ENCODE measurements at places on chromosomes 16 and 17.

- DNase-seq: no peak
Observed at GRCh38 chr17:48910370-48910769, 2.2 kb downstream of the UBE2Z start.

DNA sequence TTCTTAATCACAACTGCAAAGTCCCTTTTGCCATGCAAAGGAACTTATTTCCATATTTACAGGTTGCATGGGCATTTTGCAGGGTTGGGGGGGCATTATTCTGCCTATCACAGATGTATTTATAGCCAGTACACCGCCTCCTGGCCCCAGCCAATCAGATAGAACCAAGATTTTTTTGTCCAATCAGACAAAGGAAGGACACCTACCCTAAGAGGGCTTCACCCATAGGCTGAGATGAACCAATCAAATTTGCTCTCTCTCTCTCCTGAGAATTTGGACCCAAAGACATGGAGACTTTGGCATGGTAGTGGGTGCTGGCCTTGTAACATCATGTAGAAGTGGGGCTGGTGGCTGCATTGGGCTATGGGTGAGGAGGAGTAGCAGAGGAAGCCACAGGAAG is 3.9 kb upstream of the KCNG4 start:
- DNase-seq: no peak

DNA sequence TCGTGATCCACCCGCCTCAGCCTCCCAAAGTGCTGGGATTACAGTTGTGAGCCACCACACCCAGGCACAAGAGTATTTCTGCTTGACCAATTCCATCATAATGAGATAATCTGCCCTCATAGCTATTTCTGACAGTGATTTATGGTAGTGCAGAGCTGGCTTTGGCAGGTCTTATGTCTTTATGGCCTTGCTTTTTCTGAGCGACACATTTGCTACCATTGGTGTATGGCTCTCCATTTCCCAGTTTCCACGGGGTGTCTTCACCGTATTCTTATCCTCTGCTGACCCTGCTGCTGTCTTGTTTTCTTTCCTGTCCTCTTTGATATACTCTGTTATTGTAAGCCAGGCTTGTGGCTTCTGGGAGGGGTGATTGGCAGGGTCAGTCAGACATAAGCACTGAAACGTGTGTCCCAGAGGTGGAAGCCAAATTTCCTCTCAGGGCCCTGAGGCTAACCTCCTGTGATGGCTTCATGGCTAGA is 161.1 kb upstream of the TBX2 start:
- DNase-seq: no peak

DNA sequence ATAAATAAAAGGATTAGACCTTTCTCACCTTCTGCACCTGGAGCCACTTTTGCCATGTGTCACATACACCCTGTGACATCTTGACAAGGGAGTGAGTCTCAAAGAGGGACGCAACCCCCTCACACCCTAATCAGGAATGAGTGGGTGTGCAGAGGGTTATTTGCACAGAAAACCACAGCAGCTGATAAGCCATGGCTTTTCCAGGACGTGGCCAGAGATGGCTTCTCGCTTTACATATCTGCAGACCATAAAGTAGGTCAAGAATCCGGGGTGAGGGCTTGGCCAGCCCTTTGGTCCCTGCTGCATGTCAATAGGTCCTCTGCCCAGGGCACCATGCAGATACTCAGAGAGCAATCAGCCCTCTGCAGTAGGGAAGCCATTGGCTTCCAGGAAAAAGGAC is 2.4 kb upstream of the CD300LF start:
- DNase-seq: no peak

DNA sequence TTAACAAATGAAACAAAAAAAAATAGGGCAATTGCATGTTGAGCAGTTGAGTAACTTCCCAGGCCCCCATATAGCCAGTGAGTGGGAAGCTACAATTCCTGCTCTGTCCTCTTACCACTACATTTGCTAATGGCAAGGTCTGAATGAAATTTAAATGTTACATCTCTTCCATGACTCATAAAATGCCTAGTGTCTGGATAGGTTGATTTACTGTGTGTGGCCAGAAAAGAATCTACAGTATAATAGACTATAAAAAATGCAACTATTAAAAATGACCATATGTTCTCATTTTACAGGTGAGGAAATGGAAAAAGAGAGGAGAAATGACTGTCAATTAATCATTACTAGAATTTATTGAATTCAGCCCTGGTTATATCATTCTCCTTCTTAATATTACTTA is 1199.3 kb downstream of the CDH11 start:
- no peak for DNase-seq

DNA sequence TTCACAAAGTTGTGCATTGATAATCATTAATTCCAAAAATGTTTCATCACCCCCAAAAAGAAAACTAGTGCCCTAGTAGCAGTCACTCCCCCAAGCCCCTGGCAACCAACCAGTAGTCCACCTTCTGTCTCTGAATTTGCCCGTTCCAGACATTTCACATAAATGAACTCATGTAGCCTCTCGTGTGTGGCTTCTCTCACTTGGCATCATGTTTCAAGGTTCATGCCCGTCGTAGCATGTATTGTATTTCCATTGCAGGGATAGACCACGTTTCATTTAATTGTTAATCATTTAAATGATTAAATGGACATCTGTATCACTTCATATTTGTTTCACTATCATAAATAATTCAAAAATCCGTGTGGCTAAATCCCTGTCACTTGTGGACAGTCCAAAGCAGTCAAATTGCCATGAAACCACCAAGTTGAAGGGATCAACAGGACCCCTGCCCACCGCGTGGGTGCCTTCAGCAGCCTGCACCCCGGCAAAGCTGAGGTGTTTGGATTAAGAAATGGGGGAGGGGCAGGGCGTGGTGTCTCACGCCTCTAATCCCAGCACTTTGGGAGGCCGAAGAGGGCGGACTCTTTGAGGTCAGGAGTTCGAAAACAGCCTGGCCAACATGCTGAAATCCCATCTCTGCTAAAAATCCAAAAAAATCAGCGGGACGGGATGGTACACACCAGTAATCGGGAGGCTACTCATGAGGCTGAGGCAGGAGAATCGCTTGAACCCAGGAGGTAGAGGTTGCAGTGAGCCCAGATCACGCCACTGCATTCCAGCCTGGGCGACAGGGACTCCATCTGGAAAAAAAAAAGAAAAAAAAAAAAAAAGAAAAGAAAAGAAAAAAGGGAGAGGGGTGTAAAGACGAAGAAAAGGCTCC is 8.7 kb upstream of the FLYWCH2 start:
- no peak for DNase-seq

- DNase-seq: no peak
Observed at GRCh38 chr17:1203111-1203966, 23.6 kb upstream of the ABR start.

GRCh38 chr16:17963185-17963836 is 373.2 kb downstream of the NPIPA8 start:
- no peak for DNase-seq

DNA sequence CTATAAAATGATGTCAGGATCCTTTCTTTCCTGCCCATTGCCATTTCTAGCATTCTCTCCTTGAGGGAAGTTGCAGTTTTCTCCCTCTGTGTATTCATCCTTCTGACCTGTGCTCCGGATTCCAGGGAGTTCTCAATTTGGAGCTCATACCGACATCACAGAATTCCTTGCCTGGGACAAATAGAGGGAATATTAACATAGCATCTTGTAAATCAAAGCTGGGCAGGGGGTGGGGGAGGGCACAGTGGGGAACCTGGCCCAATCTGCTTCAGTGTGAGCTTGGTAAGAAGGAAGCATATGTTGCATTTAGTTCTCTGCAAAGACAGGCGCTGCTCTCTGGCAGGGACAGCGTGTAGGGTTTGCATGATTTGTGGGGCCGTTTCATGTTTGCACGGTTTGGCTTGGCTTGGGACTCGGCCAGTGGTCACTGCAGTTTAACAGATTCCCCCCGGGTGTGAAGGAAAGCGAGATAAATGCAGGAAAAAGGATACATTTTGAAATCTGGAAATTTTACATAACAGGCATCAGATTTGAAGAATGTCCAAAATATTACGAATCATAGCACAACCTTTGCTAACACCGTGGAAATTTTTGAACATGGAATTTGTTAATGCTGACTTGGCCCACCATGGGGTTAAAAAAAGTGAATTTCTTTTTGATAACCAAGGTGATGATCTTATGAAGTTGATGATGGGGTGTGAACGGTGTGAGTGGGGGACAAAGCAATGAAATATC is 178.0 kb downstream of the WWOX start:
- peak; percentile 39 for DNase-seq

- DNase-seq: no peak
Observed at GRCh38 chr16:54373534-54374520, 87.2 kb upstream of the IRX3 start.

- DNase-seq: no peak
Observed at GRCh38 chr17:77322514-77323412, 182.0 kb downstream of the SEC14L1 start.

- no peak for DNase-seq
Observed at GRCh38 chr17:75812096-75813013, 27.7 kb downstream of the UNK start.

GRCh38 chr17:9971991-9972390 is 66.9 kb upstream of the RCVRN start:
- DNase-seq: no peak

GRCh38 chr17:35775039-35775438 is 14.4 kb downstream of the C17orf50 start:
- no peak for DNase-seq

DNA sequence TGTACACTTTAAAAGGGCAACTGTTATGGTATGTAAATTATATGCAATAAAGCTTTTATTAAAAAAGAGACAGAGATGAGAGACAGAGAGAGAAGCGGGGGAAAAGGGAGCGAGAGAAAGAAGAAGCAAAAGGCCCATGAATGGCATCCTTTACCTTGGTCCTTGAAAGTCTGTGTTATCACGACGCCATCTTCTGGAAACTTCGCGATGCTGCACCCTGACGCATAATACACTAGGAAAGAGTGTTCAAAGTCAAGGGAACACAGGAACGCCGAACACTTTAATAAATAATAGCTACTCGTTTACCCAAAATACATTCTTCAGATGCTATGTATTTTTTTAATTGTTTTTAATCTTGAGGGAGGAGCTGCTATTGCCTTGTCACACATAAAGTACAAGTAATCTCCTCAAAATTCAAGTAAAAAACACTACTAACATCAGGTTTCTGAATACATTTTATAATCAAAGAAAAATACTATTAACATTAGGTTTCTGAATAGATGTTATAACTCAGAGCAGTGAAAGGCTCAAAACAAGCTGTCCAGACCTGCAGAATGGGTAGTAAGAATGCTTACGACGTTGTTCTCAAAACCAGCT is 23.0 kb upstream of the SLC38A8 start:
- DNase-seq: peak; percentile 56

DNA sequence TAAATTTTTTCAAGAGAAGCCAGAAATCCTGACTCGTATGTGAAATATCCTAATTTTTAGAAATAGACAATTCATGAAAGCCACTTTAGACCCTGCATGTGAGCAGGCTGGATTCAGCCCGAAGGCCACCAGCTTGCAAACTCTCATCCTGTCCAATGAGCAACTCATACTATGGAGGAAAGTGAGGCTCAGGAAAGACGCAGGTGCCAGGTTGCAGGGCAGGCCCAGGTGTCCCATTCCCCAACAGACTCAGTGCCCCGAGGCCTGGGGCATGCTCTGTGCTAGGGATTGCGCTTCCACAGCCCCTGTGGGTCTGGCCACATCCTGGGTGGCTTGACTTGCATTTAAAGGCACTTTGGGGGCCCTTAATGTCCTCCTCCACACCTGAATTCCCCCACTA is 16.7 kb upstream of the RASD1 start:
- DNase-seq: no peak

GRCh38 chr17:73777131-73777449 is 132.8 kb upstream of the SDK2 start:
- no peak for DNase-seq

GRCh38 chr17:64507413-64507782 is 621 bp downstream of the CEP95 start:
- peak; percentile 81 for DNase-seq

DNA sequence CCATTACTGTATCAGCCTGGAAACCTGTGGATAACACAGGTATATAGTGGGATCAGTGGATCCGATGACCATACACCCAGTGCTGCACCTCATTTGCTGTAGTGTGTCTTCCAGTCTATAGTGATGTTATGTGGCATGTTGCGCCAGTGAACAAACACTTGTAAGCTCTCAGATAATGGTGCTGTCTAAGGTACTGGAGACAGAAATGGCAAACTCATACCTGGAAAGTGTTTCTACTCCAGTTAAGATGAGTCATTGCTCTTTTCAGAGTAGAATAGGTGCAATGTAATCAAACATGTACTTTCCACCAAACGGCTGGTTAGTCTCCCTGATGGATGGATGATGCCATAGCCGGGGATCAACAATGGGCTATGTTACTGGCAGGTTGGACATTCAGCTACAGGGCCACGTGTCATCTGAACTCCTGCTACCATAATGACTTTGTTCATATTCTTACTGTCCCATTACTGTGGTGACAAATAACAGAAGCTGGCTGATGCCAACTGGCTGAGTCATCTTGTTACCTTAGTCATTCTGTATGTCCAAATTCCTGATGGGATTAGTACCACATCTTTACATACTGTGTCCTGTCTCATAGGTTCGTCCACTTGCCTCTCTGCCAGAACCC is 6.3 kb downstream of the CCL11 start:
- no peak for DNase-seq

GRCh38 chr17:28648698-28649097 is 3.7 kb upstream of the BLTP2 start:
- no peak for DNase-seq

DNA sequence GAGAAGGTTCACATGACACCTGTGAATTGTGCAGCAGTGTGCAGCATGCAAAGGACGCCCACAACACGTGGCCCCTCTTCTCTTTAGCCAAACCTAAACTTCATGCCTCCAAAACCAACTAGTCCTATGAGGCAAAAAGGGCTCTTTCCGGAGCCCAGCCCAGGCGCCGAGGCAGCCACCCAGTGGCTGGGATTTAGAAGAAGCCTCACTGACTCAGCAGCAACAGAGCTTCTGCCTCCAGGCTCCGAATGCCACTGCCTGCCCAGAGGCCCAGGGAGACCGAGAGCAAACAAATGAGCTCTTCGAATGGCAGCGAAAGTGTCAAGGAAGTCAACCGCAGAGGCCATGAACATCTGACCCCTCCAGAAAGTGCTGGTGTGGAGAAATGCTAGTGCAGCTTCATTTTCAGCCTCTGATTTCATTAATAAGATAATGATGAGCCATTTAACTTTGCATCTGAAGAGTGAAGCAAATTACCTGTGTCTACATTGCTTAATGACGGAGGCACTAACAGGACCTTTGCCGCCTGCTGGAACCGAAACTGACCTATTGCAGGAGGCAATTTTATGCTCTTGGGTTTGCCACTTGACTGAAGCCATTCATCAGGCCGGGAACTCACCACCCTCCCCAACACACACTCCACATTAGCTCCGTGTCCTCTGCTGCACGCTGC is 157.7 kb upstream of the RPL38 start:
- DNase-seq: no peak

GRCh38 chr17:31608659-31609254 is 217.3 kb downstream of the RAB11FIP4 start:
- DNase-seq: no peak

Data from NCI-H1694 (cell line).